Natural killer cell (primary cell): ENCODE measurements at places on chromosomes 16 and 17. TPM values are rescaled to one million over a fixed set of nuclear protein-coding genes. Genes with fewer than 3 reads are reported as not detected.
A peak's percentile ranks its signal among the peaks of the same experiment; 100 is the strongest.

DNA sequence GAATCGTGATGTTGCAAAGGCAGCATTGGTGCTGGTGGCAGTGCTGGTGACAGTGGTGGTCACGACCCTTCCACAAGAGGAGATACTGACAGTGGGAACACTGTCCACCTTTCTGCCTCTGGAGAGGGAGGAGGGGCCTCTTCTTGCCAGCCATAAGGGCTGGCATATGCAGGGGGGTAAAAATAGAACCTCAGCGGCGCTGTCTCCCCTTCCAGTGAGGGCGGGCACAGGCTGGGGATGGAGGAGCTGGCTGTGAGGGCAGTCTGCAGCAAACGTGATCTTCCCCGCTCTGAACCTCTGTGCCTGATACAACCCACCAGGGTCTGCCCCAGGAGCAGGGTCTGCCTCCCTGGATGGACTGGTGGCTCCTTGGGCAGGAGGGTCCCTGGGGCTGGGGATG, 3.4 kb downstream of the RAP1GAP2 start:
- peaks cover 34% of the 10 kb centered on the region for H3K36me3 ChIP-seq
- H3K27me3 ChIP-seq = no peaks in the 10 kb centered on the region
- no peak for DNase-seq
- peaks cover 76% of the 10 kb centered on the region for H3K4me1 ChIP-seq

DNA sequence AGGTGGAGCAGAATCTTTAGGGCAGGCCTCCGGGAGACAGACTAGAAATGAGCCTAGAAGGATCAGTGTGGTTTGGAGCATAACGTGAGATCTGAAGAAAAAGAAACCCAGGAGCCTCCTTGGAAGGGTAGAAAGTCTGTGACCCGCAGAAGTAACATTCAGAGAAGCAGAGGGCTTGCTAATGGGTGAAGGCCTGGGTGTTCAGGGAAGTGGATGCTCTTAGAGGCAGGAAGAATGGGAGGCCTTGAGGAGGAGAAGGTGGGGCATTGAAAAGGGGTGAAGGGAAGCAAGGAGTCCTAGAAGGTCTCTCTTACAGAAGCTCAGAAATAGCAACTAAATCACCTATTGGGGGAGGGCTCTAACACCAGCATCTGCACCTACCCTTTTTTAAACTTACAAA, 20.3 kb downstream of the GPT2 start:
- H3K36me3 ChIP-seq = no peaks in the 10 kb centered on the region
- no peaks in the 10 kb centered on the region for H3K4me1 ChIP-seq
- H3K27me3 ChIP-seq = no peaks in the 10 kb centered on the region
- H3K27ac ChIP-seq = no peak overlapping the region
- no peak for DNase-seq
- H3K4me3 ChIP-seq = no peak overlapping the region

DNA sequence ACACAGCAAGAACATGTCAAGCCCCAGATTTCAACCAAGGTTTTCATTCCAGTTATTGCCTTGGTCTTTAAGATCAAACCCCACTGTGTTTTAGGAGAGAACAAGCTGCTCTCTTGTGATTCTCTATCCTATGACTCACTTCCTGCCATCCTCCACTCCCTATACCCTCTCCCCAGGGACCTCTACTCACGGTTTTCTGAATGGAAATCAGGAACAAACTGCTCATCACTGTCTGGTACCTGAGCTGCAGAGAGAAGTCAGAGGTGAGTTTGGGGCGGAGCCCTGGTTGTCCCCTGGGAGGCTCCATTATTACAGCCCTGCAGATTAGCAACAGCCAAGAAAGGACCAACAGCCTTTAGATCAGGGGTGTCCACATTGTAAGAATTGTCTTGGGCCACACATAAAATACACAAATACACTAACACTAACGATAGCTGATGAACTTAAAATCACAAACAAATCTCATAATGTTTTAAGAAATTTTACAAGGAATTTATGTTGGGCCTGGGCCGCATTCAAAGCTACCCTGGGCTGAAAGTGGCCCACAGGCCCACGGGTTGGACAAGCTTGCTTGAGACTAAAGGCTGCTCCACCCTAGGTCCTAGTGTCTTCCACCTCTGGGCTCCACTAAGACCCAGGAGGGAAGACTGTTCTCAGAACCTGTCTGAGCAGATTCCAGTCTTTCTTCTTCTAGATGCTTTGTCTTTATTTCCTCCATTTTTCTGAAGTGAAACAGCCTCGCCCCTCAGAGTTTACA, 9.7 kb downstream of the ETV4 start:
- no peaks in the 10 kb centered on the region for H3K27me3 ChIP-seq
- no peak for DNase-seq
- H3K4me1 ChIP-seq = no peaks in the 10 kb centered on the region
- no peak overlapping the region for H3K27ac ChIP-seq
- H3K36me3 ChIP-seq = no peaks in the 10 kb centered on the region

- no peak overlapping the region for H3K4me3 ChIP-seq
- no peak for DNase-seq
- no peak overlapping the region for H3K27ac ChIP-seq
- no peaks in the 10 kb centered on the region for H3K36me3 ChIP-seq
Measured at GRCh38 chr17:20965492-20965891, 77.3 kb downstream of the USP22 start.

DNA sequence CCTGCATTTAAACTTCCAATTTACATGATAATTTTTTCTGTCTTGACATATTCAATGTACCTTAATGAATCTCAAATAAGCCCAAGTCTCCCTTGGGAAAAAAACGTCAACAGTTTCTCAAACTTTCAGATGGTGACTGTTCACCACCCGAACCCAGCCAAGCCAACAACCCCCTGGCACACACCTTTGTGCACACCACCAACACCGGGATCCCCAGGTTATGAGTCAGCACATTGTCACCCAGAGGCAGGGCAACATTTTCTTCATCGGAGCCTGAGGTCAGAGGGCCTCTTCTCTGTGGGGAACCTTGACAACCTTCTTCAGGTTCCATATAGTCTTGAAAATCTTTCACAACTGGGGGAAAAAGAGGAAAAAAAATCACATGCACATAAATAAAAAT, 15.5 kb downstream of the DYNC1LI2 start:
- no peak overlapping the region for H3K27ac ChIP-seq
- no peaks in the 10 kb centered on the region for H3K27me3 ChIP-seq
- peaks cover 70% of the 10 kb centered on the region for H3K36me3 ChIP-seq
- DNase-seq = no peak
- H3K4me1 ChIP-seq = no peaks in the 10 kb centered on the region
- no peak overlapping the region for H3K4me3 ChIP-seq

- H3K4me1 ChIP-seq = no peaks in the 10 kb centered on the region
- no peaks in the 10 kb centered on the region for H3K27me3 ChIP-seq
- no peak overlapping the region for H3K4me3 ChIP-seq
- H3K36me3 ChIP-seq = no peaks in the 10 kb centered on the region
Measured at GRCh38 chr16:53042235-53042701, 10.4 kb downstream of the CHD9NB start.

GRCh38 chr16:19599968-19600716, 44.6 kb downstream of the VPS35L start:
- peaks cover 17% of the 10 kb centered on the region for H3K36me3 ChIP-seq
- H3K27ac ChIP-seq = no peak overlapping the region
- DNase-seq = no peak
- no peaks in the 10 kb centered on the region for H3K27me3 ChIP-seq

DNA sequence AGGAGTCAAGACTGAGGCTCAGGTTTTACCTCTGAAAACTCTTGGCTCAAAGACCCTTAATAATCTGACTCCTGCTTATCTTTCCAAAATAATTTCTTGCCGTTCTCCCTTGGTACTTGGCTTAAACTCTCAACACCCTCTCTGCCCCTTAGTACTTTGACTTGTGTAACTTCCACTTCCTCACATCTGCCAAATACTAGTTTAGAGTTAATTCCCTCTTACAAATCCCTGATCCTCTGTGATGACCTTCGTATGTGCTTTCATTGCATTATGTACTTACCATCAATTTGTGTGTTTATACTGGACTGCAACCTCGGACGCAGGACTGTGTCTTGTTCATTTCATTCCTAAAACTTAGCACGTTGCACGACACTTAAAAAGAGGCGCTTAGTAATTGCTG, 35.2 kb downstream of the ZNF207 start:
- H3K4me3 ChIP-seq = no peak overlapping the region
- H3K36me3 ChIP-seq = peaks cover 26% of the 10 kb centered on the region
- no peaks in the 10 kb centered on the region for H3K27me3 ChIP-seq
- no peak for DNase-seq

- no peak overlapping the region for H3K27ac ChIP-seq
- H3K4me1 ChIP-seq = no peaks in the 10 kb centered on the region
- peaks cover 65% of the 10 kb centered on the region for H3K36me3 ChIP-seq
- no peaks in the 10 kb centered on the region for H3K27me3 ChIP-seq
- DNase-seq = no peak
- no peak overlapping the region for H3K4me3 ChIP-seq
Measured at GRCh38 chr16:4830408-4830807, 16.7 kb downstream of the GLYR1 start.

- no peak for DNase-seq
- no peak overlapping the region for H3K4me3 ChIP-seq
- H3K27me3 ChIP-seq = no peaks in the 10 kb centered on the region
- no peaks in the 10 kb centered on the region for H3K4me1 ChIP-seq
- H3K27ac ChIP-seq = no peak overlapping the region
Measured at GRCh38 chr17:55443904-55444303, 22.3 kb upstream of the MMD start.

GRCh38 chr17:42460371-42460770, 1.7 kb downstream of the ATP6V0A1 start:
- no peak overlapping the region for H3K4me3 ChIP-seq
- no peak for DNase-seq
- no peaks in the 10 kb centered on the region for H3K36me3 ChIP-seq
- H3K27me3 ChIP-seq = peaks cover 24% of the 10 kb centered on the region
- H3K27ac ChIP-seq = no peak overlapping the region
- peaks cover 34% of the 10 kb centered on the region for H3K4me1 ChIP-seq

- peaks cover 6% of the 10 kb centered on the region for H3K4me1 ChIP-seq
- H3K27ac ChIP-seq = no peak overlapping the region
- peak overlapping the region; percentile 34 for H3K4me3 ChIP-seq
- peak; percentile 29 for DNase-seq
Measured at GRCh38 chr17:65559461-65559803, 2.0 kb downstream of the AXIN2 start.

- no peak for DNase-seq
- no peaks in the 10 kb centered on the region for H3K4me1 ChIP-seq
- H3K27me3 ChIP-seq = peaks cover 5% of the 10 kb centered on the region
- no peaks in the 10 kb centered on the region for H3K36me3 ChIP-seq
- H3K4me3 ChIP-seq = no peak overlapping the region
Measured at GRCh38 chr17:192666-193425, 11.4 kb upstream of the DOC2B start.

- no peaks in the 10 kb centered on the region for H3K4me1 ChIP-seq
- H3K27me3 ChIP-seq = no peaks in the 10 kb centered on the region
- no peaks in the 10 kb centered on the region for H3K36me3 ChIP-seq
- H3K4me3 ChIP-seq = no peak overlapping the region
- no peak for DNase-seq
Measured at GRCh38 chr17:72259922-72260321, 139.1 kb downstream of the SOX9 start.

GRCh38 chr17:37214416-37214815, 161.4 kb upstream of the C17orf78 start:
- H3K27me3 ChIP-seq = no peaks in the 10 kb centered on the region
- no peak for DNase-seq
- peaks cover 9% of the 10 kb centered on the region for H3K36me3 ChIP-seq

GRCh38 chr16:89815639-89816348, 653 bp downstream of the FANCA start:
- peak; percentile 23 for DNase-seq
- no peaks in the 10 kb centered on the region for H3K27me3 ChIP-seq
- H3K27ac ChIP-seq = no peak overlapping the region

- no peaks in the 10 kb centered on the region for H3K27me3 ChIP-seq
- no peaks in the 10 kb centered on the region for H3K4me1 ChIP-seq
- H3K27ac ChIP-seq = no peak overlapping the region
- no peak overlapping the region for H3K4me3 ChIP-seq
Measured at GRCh38 chr16:19438739-19439138, 21.1 kb downstream of the TMC5 start.

DNA sequence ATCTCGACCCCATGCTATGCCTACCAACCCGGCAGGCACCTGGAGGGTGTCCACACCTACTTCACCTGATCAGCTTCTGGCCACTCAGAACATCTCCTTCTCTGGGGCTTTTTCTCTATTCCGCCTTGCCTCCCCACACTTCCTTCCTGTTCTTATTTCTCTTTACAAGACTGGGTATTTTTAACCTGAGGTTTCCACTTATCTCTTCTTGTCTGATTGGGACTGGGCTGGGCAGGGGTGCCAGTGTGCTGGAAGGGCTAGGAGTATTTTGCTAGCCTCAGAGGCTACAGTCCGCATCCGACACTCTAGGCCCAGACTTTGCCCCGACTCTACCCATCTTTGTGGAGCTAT, 26.2 kb upstream of the ZNF652 start:
- no peaks in the 10 kb centered on the region for H3K27me3 ChIP-seq
- peaks cover 58% of the 10 kb centered on the region for H3K4me1 ChIP-seq
- H3K4me3 ChIP-seq = no peak overlapping the region
- no peak for DNase-seq
- no peaks in the 10 kb centered on the region for H3K36me3 ChIP-seq
- peak overlapping the region; percentile 90 for H3K27ac ChIP-seq

DNA sequence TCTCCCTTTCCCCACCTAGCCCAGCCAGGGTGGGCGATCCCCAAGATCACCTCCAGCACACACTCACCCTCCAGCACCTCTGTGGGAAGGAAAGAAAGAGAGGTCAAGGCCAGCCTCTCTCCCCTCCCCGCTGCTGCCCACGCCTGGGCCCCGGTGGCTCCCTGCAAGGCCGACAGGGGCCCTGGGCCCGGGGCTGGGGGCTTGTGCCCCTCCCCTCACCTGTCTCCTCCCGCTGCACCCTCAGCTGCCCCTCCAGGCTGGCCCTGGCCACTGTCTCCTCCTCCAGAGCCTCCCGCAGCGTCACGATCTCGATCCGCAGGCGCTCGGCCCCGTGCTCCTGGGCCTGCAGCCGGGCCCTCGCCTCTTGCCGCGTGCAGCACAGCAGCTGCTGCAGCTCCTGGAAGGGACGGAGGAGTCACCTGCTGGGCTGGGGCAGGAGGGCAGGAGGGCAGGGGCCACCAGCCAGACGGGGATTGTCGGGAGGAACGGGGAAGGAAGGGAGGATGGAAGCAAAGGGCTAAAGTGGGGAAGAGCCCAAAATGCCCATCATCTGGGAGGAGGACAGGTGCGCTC, 19.2 kb downstream of the RABEP2 start:
- H3K36me3 ChIP-seq = peaks cover 20% of the 10 kb centered on the region
- DNase-seq = no peak
- no peaks in the 10 kb centered on the region for H3K27me3 ChIP-seq
- H3K4me3 ChIP-seq = no peak overlapping the region
- H3K27ac ChIP-seq = no peak overlapping the region

- DNase-seq = no peak
- H3K4me1 ChIP-seq = no peaks in the 10 kb centered on the region
- H3K4me3 ChIP-seq = no peak overlapping the region
Measured at GRCh38 chr16:5502944-5503343, 405.3 kb upstream of the EEF2KMT start.

- no peaks in the 10 kb centered on the region for H3K27me3 ChIP-seq
- no peak for DNase-seq
- H3K27ac ChIP-seq = no peak overlapping the region
- H3K36me3 ChIP-seq = peaks cover 5% of the 10 kb centered on the region
- H3K4me3 ChIP-seq = no peak overlapping the region
Measured at GRCh38 chr16:14446796-14447195, 183.3 kb downstream of the PARN start.

The IL17C gene
- 3.0 TPM for total RNA-seq

The CLEC3A gene
- total RNA-seq = not detected

The SMIM36 gene
- not detected for total RNA-seq

The CCL1 gene
- not detected for total RNA-seq
